ENCODE measurements at places on chromosomes 12 and 14.
A peak's percentile ranks its signal among the peaks of the same experiment; 100 is the strongest.

DNA sequence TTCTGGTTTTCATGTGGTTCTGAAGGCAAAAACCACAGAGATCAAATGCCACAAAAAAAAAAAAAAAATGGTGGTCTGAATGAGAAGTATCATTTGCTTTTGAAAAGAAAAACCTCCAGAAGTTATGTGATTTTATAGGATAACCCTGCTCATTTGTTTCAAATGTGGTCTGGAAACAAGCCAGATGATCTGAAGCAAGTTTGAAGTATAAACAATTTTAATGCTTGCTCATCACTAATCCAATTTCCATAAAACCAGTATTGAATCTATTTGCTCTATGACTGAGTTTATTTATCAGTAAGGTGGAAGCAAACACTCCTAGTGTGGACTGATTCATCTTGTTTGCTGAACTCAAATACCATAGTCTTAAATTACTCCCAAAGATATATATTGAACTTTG is 407.3 kb upstream of the FLRT2 start:
- no peak for DNase-seq

DNA sequence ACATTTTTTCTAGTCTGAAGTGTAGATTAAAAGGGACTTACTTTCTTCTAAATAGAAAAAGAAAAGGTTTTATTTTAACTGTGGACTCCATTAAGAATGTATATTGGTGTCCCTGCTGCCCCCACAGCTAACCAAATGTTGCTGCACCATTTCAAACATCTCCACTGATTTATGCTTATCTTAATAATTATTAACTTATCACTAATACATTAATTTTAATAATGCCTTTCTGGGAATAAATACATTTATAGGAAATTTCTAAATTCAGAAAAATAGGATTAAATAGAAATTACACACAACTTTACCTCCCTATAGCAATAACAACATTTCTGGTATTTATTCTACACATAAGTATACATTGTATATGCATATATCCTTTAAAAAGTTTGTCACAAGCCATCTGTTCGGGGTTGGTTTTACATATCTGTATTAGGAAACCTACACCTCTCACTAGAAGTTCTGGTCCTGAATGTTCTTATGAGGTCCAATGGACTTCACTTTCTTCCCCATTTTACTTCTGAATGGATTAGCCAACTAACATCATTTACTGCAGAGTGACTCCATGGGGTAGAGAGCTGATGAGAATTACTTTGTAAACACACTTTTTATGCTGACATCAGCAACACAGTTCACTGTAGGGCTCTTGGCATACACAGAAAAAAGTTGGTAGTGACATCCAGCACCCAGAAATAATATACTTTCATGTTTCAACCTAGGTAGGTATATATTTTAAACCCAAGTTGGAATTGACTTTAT is 9.4 kb upstream of the SELPLG start:
- no peak for DNase-seq

DNA sequence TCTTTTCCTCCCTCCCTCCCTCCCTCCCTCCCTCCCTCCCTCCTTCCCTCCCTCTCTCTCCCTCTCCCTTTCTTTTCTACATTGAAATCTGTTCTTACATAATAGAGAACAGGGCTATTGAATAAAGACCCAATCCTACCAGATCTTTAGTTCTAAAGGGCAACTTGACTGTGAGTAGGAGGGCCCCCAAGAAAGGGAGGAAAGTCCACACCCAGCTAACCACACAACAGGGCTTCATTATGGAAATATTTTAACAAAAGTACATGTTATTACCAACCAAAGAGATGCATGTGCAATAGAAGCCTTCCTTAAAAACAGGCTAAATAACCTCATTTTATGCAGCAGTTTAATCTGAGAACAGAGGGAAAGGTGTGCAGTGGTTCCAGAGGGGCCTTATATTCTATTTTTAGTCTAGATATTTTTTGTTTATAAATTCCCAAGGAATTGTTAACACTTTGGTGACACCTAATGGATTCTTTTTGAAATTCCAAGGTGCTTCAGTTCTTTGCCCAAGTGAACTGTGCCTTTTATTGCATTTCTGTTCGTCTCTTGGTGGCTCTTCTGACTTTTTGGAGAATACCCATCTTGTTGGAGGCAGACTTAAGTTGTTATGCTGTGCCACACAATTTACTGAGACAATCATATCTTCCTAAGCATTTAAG is 63.0 kb downstream of the GNS start:
- DNase-seq, result no peak

- no peak for DNase-seq
Observed at GRCh38 chr12:79203058-79203647, 338.6 kb downstream of the SYT1 start.

GRCh38 chr12:66664076-66664475 is 14.8 kb downstream of the GRIP1 start:
- no peak for DNase-seq

DNA sequence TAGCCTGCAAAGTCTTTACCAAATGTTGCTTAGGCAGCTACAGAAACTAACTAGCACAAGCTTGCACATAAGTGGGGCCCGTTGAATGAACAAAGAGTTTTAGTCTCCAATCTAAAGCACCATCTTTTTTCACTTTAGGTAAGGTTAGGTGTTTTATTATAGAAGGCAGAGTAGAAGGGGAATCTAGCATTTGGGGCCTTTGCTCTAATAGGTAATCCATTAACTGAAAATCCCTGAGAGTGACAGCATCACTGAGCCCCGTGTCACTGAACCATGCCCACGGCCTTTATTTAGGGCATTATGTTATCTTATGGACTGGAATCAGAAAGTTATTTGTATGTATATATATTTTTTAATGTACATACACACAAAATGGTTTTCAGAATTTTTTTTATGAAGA is 25.1 kb downstream of the CPNE8 start:
- DNase-seq, result no peak

GRCh38 chr14:95055318-95055717 is 102.0 kb downstream of the DICER1 start:
- no peak for DNase-seq

- DNase-seq, result peak; percentile 43
Observed at GRCh38 chr14:55071870-55072640, 20.6 kb downstream of the MAPK1IP1L start.

DNA sequence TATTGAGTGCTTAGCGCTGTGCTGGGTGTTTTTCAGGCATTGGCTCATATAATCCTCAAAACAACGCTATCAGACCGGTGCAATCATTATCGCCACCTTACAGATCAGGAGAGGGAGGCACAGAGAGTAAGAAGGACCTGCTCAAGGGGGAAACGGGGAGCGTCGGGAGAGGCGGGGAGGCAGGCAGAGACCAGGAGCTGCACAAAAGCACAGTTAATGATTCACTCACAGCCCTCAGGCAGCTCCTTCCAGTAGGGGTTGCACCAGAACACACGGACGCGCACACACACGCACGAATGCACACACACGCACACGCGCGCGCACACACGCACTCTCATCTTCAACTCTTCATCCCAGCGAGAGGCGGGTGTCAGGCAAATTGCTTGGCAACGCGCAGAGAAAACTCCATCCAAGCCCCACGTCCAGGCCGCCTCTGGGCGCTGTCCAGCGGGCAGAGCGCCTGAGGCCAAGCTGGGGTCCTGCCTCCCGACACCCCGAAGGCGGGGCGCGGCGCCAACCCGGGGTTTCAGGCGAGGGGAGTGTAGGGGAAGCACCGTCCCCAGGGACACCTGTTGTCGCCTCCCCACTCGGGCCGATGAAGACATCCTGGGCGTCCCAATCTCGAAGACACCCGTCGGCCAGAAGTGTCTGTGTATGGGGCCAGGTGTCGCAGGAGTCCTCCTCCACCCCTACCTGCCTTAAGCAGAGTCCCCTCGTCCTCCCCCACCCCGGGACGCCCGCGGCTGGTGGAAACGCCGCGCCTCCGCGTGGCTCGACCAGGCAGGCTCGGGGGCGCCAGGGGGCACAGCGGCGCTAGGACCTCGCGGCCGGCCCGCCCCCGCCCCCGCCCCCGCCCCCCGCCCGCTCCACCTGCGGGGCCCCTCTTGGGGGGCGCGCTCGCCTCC is 35.5 kb upstream of the STON2 start:
- no peak for DNase-seq

- DNase-seq, result no peak
Observed at GRCh38 chr12:122028165-122028904, 6.7 kb downstream of the BCL7A start.

- no peak for DNase-seq
Observed at GRCh38 chr12:22562036-22563028, 18.0 kb upstream of the C2CD5 start.

GRCh38 chr14:104107101-104107581 is 21.6 kb downstream of the ASPG start:
- DNase-seq, result peak; percentile 11

DNA sequence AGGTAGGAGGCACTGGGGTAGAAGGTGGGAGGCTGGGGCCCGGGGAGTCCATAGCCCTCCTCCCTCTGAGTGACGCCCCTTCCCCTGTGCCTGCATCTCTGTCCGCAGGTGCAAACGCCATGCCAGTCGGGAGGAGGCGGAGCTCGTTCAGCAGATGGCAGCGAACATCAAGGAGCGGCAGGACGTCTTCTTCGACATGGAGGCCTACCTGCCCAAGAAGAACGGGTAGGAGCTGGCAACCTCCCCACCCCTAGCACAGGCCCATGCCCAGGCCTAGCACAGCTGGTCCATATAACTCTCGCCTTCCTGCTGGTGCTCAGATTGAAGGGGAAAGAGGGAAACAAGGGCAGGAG is 35.6 kb downstream of the TMEM120B start:
- DNase-seq, result no peak

DNA sequence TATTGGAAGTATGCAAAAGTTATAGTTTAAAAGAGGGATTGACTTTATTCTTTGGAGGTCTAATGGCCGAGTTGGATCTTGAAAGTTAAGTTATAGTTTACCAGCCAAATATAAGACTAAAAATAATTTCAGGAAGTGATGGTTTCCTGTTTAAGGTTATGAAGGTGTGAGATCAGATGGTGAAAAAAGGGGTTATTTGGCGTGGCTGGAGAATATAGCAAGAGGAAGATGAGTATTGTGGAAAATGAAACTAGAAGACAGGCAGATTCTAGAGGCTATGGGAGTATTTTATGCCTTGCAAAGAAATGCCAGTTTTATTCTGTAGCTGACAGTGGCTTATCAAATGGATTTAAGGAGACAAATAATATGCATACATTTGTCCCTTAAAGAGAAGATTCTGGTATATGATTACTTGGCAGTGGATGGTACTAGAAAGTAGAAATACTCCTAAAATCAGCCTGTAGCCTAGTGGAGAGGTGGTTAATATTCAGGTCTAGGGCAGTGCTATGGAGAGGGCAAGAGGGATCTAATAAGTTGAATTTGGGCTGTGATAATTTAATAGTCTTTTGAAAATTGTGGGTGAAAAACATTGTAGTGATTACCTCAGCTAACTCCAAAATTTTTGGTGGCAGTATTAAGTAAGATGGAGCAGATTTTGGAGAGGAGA is 1091.8 kb upstream of the ATXN7L3B start:
- DNase-seq, result no peak

- no peak for DNase-seq
Observed at GRCh38 chr12:100675432-100675831, 101.9 kb downstream of the GAS2L3 start.

GRCh38 chr12:131390412-131391334 is 320.2 kb upstream of the SFSWAP start:
- DNase-seq, result no peak

DNA sequence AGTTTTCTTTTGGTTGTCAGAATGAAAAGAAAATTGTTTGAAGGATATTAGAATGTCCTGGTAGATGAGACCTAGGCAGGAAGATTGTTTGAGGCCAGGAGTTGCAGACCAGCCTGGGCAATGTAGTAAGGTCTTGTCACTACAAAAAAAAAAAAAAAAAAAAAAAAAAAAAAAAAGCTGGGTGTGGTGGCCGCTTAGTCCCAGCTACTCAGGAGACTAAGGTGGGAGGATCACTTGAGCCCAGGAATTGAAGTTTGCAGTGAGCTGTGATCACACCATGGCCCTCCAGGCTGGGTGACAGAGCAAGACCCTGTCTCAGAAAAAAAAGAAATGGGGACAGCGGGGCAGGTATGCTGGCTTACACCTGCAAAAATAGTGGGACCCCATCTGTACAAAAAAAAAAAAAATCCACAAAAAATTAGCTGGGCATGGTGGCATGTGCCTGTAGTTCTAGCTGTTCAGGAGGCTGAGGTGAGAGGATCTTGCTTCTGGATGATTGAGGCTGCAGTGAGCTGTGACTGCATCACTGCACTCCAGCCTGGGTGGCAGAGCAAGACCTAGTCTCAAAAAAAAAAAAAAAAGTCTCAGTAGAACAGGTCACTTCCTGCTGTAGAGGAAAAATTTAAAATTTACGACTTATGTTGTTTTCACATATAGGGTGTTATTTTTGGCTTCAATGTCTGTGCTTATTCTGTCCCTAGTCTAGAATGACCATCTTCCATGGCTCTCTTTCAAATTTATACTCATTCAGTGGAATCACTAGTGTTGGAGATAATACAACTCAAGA is 70.7 kb downstream of the PPHLN1 start:
- DNase-seq, result no peak

- no peak for DNase-seq
Observed at GRCh38 chr12:19778172-19778571, 338.9 kb downstream of the AEBP2 start.

DNA sequence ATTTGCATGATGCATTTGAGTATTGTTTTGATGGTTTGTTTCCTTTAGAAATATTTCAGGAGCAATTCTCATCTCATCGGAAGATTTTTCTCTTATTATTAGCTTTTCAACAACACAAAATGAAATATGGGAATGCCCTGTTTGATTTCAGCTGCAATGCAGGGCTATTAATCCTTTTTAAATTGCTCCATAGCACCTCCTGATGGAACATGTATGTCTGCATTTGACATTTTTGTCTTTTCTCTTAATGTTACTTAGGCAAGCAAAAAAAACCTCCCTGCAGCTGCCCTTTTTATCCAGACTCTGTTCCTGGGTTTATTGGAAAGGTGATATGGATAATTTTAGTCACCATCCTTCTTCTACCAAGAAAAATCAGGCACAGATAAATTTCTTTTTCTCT is 895.8 kb downstream of the RPS29 start:
- DNase-seq, result no peak

GRCh38 chr12:43317156-43317555 is 234.8 kb downstream of the ADAMTS20 start:
- DNase-seq, result no peak

- no peak for DNase-seq
Observed at GRCh38 chr12:78034025-78034424, 203.3 kb downstream of the NAV3 start.

GRCh38 chr14:30966415-30967363 is 58.8 kb upstream of the AP4S1 start:
- DNase-seq, result no peak
